Glutamatergic neuron (in vitro differentiated cells): ENCODE measurements at places on chromosomes 16 and 17. TPM values are rescaled to one million over a fixed set of nuclear protein-coding genes. Genes with fewer than 3 reads are reported as not detected.

The SPNS2 gene
- 73.0 TPM for total RNA-seq

The KRTAP9-8 gene
- not detected for total RNA-seq

DNA sequence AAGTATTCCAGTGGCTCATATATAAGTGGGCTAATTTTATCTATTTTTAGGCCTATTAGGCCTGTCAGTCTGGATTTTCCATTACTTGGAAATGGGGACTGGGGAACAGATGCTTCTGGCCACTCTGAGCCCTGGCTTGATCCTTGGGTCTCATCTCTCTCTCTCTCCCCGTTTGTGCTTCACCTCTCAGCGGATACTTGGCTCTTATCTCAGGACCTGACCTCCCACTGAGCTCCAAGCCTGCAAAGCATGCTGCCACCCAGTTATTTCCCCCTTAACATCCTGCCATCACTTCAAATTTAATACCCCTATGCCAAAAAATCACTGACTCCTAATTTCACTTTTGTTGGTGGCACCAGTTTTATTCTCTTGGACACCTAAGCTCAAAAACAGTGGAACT lies 4.2 kb downstream of the ZNF843 start:
- DNase-seq: no peak

DNA sequence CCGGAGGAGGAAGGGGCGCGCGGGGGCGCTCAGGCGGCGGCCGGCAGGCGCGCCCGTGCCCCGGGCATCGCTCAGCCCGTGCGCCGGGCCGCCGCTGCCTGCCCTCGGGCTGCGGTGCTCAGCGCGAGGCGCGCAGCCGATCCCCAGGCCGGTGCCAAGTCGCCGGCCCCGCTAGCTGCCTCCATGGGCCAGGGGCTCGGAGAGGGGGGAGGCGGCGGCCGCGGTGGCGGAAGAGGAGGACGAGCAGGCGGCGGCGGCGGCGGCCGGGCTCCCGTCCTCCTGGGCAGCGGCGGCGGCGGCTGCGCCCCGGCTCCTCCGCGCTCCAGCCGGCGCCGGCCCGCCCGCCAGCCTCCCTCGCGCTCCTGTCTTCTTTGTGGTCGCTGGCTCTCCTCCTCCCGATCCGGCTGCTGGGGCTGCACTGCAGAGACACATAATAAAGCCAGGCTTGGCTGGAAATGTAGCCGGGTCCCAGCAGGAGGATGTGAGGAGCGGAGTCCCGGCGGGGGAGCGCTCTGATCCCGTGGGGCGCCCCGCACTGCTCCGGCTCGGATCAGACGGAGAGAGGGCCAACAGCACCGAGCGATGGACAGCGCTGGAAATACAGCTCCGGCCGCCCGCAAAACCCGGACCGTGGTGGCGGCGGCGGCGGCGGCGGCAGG lies 889 bp upstream of the ZNF423 start:
- peak; percentile 91 for DNase-seq

- DNase-seq: no peak
These were observed 141.2 kb downstream of the SEC14L1 start for GRCh38 chr17:77281904-77282367.
